ENCODE measurements at places on chromosomes 3 and 15. TPM values are rescaled to one million over a fixed set of nuclear protein-coding genes. Genes with fewer than 3 reads are reported as not detected.

GRCh38 chr3:49295489-49296058 lies 18.5 kb upstream of the C3orf62 start:
- no peak for DNase-seq

DNA sequence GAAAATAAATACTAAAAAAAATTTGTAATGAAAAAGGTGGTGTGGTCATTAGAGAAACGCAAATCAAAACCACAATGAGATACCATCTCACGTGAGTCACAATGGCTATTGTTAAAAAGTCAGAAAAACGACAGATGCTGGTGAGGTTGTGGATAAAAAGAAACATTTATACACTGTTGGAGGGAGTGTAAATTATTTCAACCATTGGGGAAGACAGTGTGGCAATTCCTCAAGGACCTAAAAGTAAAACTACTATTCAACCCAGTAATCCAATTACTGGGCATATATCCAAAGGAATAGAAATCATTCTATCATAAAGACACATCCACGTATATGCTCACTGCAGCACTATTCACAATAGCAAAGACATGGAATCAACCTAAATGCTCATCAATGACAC lies 120.3 kb downstream of the MYO9A start:
- no peak for DNase-seq

DNA sequence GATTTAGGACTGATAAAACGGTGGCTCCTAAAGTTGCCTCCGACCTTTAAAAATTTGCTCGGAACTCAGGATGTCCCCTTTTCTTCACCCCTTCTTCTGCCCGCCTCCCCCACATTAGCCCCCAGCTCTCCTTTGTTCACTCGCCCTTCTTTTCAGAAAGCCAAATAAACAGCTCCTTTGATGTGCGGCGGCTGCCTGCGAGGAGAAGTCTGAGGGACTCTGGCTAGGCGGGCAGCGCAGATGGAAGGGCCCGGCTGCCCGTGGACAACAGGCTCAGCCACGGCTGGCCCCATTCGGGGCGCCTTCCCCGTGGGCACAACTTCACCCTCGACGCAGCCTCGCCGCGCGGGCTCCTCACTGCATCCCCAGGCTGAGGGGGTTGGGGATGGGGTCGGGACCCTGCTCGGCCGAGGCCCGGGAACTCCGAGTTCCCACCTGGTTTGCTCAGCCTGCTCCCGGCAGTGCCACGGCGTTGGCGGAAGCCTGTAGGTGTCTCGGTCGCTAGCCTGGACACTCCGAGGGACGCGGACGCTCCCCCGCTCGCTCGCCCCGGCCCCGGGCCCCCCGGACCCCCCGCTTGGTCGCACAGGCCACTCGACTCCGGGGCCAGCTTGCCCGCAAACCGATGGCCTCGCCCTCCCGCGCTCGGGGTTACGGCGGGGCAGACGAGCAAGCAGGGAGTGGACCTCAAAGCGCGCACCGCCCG lies 897 bp upstream of the TLE3 start:
- DNase-seq = no peak

DNA sequence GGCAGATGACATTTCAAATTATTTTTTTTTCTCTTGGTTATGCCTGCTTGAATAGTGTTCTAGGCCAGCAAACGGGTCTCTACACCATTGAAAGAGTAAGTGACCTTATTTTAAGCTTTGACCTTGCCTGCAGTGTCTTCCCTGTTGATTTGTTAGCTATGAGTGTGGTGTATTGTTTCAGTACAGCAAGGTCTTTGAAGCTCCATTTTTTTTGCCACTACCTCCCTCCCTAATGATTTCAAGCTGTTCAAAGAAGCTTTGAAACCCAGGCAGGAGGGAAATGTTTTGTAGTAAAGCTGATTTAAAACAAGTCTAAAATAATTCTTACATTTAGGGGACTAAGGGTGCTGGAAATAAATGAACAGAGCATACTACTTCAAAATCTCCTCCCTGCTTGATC lies 1249.8 kb downstream of the ROBO1 start:
- no peak for DNase-seq

GRCh38 chr3:49882166-49882565 lies 12.5 kb upstream of the CAMKV start:
- no peak for DNase-seq

DNA sequence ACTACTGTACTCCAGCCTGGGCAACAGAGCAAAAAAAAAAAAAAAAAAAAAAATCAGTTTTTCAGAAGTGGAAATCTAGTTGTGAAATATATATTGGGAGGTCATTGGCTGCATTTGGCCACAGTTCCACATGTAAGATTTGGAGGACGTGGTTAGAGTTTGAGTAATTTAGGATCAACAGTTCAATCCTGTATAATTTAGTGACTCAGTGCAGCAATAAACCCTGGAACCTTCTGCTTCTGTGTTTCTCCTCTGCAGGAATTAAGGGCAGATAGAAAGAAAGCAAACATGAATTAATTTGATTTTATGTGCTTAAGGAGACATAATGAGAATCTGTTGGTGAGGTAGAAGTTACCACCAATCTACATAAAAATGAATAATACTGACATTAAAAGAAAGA lies 347.0 kb downstream of the PTPRG start:
- DNase-seq = no peak

DNA sequence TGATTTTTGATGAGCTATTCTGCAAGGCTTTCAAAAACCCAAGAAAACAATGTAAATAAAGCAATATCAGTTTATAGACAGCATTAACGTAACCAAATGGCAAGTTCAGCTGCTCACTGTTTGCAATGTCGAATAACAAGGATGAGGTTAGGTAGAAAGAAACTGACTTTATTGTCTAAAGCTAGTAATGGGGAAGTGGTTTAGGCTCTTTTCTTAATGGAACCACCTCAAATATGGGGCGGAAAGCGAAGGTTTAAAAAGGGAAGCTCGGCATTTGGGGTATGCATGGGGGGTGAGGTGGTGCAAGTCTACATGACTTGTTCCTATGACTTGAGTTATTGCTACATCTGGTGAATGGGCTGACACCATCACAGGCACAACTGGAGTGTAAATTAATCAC lies 1060.2 kb downstream of the NSUN3 start:
- DNase-seq = no peak

GRCh38 chr3:40097131-40098117 lies 212.1 kb upstream of the EIF1B start:
- no peak for DNase-seq

- DNase-seq = no peak
These were observed 79.2 kb downstream of the P3H2 start for GRCh38 chr3:190041333-190042041.

DNA sequence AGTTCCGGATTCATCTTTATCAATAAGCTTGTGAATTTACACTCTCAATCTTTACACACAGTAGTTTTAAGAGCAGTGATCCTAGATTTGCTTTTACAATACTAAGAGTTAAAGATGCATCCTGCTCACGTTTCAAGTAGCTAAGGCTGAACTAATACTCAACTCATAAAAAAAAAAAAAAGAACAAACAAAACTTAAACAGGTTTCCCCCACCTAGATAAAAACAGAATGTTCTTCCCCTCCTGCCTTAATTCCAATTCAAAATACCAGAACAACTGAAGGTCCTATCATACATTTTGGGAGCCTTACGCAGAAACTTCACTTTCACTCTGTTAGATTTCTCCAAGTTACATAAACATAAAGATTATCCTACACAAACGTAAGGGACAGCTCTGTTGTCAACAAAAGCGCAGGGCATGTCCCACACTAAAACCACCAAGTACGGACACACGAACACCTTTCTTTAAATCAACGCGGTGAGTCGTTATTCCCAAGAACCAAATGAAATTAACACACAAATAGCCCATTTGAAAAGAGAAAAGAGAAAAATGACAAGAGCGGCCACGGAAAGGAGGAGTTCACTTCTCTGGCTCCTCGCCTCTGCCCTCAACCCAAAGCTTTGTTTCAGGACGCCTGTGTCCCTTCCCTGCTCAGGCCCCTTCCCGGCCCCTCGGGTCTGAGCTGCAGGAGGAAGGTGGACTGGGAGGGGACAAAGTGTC lies 941 bp downstream of the CBLB start:
- DNase-seq = no peak

DNA sequence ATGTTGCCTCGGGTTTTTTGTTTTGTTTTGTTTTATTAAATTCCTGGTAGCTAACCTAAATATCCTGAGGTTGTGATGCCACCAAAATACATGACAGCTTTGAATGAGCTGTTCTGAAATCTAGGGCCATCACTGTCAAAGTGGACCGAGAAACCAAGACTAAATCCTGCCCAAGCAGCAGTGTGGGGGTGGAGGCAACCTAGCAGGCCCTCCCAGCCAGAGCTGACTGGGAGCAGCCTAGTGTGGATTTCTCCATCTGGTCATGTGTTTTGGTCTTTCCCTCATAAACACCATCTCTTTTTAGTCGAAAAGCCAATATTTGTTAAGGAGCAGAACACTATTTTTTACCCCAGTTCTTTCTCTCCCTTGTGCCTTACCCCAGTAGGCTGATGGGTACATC lies 52.2 kb downstream of the LARS2 start:
- no peak for DNase-seq

GRCh38 chr3:99907959-99908544 lies 90.4 kb downstream of the CMSS1 start:
- DNase-seq = no peak

DNA sequence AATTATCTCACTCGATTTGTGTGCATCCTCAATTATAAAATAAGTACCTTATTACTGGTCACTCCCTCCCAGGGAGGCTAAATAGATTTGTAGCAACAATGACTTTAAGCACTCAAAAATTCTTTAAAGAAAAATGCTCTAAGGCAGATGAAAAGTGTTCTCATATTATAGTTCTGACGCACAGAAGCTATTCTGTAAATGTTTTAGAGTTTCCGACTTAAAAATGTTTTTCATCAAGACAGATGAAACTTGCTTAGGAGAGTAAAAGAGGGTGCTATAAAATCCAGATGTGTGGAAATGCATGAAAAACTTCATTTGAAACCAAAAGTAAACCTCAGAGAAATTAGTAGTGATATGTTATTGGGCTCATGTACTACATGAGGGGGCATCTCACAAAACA lies 398.4 kb upstream of the KCNMB2 start:
- no peak for DNase-seq

DNA sequence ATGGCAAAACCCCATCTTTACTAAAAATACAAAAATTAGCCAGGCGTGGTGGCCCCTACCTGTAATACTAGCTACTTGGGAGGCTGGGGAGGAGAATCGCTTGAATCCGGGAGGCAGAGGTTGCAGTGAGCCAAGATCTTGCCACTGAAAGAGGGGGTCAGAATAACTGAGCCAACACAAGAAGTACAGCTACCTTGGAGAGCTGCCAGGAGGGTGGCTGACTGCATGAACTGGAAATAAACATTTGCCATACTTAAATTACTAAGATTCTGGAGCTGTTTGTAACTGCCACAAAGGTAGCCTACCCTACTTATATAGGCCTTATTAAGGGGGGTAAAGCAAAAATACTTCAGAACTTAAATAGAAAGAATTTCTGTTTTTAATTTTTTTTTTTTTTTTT lies 15.4 kb upstream of the PIK3CB start:
- no peak for DNase-seq

- DNase-seq = no peak
These were observed 677.7 kb upstream of the NECTIN3 start for GRCh38 chr3:110393941-110394340.

DNA sequence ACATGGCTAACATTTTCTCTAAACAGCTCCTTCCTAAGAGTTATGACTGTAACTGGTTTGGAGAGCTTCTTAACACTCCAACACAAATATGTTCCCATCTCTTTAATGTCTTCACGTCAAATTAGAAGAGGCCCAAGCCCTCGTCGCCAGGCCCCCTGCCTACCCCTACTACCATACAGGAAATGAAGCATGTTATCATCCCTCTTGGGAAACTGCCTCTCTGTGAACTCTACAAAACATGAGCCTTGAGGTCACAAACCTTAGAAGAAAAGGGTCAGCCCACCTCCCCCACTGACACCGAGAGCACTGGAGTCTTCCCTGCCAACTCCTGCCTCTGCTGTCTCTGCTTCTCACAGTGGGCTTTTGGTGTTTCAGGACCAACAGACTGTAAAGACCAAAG lies 243.1 kb upstream of the STT3B start:
- no peak for DNase-seq

DNA sequence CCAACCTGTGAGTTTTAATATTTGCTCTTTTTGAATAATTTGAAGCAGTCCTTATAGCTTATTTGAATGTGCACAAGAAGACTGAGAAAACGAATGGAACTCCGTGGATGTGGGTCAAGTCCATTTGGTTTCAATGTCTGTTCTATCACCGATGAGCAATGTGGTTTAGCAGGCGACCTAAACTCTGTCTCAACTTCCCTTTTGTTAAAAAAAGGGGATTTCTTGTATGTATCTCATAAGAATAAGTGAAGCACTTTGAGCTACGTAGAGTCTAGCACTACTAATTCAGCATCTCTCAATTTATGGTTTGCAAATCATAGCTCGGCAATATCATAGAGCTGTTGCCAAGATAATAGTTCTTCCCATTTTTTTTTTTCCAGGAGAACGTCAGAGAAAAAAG lies 4.6 kb upstream of the SKIL start:
- no peak for DNase-seq

- DNase-seq = no peak
These were observed 75.2 kb downstream of the ITGA11 start for GRCh38 chr15:68356778-68357177.

- DNase-seq = no peak
These were observed 868 bp downstream of the SATB1 start for GRCh38 chr3:18424213-18424728.

GRCh38 chr3:159237226-159237625 lies 435.4 kb downstream of the MFSD1 start:
- DNase-seq = no peak

Gene DNAH1
- total RNA-seq = 12.0 TPM

Gene MEIS2
- 14.7 TPM for total RNA-seq

Gene CD80
- total RNA-seq = not detected

Gene HRG
- not detected for total RNA-seq

Gene OR5K2
- total RNA-seq = not detected

Gene CNTN4
- 47.7 TPM for total RNA-seq

Gene ASB7
- 11.8 TPM for total RNA-seq

Gene ZBTB47
- total RNA-seq = 44.6 TPM

Gene EIF5A2
- total RNA-seq = 3.6 TPM

Measured in tibial nerve (tissue), 4 donors.